ENCODE measurements at places on chromosomes 4 and X.

- no peak for DNase-seq
These were observed 51.3 kb downstream of the SH3RF1 start for GRCh38 chr4:169219440-169219839.

- no peak for DNase-seq
These were observed 360.6 kb downstream of the INPP4B start for GRCh38 chr4:142485452-142485851.

GRCh38 chr4:74751247-74751646 is 43.1 kb downstream of the BTC start:
- no peak for DNase-seq

- no peak for DNase-seq
These were observed 62.5 kb upstream of the IRF2 start for GRCh38 chr4:184536881-184537248.

- DNase-seq, result no peak
These were observed 287.0 kb upstream of the RASGEF1B start for GRCh38 chr4:81758574-81759264.

GRCh38 chr4:73456177-73457022 is 20.4 kb downstream of the AFP start:
- DNase-seq, result no peak

DNA sequence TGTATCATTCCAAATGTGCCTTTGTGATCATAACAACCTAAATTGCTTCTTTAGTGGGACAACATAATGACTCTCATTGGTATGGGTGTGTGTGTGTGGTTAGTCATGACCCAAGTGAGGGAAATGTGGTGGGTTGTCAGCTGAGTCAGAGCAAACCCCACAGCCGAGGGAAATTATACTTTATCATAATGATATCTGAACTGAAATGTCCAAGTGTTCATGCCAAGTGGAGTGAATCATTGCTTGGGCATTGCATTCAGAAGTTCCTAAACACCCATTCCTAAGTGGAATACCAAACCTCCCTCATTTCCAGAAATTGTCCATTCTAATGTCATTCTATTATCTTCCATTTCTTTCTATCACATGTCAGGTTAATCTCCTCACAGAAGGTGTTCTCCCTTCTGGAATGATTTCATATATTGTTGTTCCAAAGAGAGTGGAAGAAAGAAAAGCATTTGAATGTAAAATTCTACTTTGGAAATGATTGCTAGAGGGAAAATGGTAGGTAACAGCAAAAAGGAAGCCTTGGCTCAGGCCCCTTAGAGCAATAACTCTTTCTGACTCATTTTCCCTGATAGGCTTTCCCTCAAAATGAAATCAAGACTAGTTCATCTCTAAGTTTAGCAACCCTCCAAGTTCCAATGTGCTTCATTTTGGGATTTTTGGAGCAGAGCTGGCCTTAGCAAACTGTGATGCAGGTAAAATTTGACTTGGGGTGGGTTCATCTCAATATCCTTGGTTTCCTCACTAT is 230.7 kb upstream of the KCNIP4 start:
- DNase-seq, result no peak

DNA sequence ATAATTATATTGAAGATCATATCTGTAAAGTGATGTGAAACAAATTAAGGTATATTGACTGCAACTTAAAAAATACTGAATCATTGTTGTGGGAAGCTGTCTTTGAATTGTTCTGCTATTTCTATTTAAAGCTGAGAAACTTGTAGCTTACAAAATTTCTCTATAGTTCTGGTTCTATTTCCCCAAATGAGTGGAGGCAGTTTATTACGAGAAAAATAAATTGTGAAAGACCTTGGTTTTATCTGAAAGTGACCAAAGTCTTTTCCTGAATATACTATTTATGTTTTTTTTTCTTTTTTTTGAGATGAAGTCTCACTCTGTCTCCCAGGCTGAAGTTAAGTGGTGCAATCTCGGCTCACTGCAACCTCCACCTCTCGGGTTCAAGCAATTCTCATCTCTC is 165.4 kb downstream of the SH3BGRL start:
- DNase-seq, result no peak

DNA sequence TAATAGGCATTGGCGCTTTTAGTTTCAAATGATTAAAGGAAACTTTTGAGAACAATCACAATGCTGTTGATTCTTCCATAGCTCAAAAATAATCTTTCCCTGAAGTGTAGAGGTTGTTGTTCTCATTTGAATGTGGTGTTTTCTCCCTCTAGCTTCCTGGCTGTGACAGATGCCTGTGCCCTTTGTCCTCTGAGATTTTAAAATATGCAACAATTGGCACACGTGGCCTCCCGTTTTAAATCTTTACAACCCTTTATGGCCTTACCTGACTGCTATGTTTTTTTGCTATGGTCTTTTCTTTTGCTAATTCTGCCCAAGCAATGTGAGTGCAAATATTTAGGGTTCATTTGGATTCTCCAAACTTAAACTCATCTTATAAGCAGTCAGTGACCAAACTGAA is 22.9 kb upstream of the CASK start:
- no peak for DNase-seq

GRCh38 chrX:66635360-66635759 is 3.5 kb downstream of the EDA2R start:
- no peak for DNase-seq

DNA sequence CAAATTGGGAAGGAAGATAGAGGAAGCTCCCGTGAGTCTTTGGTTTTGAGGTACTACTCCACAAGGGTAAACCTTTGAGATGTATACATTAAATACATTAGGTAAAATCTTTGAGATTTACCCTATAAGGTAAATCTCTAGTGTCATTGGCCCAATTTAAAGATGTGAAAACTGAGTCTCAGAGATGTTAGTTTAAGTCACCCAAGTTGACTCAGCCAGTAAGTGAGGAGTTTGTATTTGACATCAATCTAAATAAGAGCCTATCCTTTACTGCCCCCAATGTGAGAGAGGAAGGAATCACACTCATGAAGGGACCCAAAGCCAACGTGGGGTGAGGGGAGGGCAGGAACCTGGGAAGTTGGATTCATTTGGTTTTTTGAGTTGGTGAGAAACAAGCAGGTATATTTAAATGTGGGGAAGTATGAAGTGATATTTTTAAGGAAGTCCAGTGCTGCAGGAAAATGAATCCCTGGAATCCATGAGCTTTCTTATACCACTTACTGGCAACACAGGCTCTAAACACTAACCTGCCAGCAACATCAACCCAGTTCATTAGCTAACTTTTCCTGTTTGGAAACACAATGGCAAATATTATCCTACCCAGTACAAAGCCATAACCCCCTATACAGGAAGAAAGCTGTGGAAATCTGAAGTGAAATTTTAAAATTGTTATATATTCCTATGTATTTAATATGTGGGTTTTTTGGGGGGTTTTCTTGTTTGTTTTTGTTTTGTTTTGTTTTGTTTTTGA is 55.3 kb downstream of the PALLD start:
- no peak for DNase-seq

- DNase-seq, result no peak
These were observed 106.8 kb downstream of the STOX2 start for GRCh38 chr4:184011826-184012380.

DNA sequence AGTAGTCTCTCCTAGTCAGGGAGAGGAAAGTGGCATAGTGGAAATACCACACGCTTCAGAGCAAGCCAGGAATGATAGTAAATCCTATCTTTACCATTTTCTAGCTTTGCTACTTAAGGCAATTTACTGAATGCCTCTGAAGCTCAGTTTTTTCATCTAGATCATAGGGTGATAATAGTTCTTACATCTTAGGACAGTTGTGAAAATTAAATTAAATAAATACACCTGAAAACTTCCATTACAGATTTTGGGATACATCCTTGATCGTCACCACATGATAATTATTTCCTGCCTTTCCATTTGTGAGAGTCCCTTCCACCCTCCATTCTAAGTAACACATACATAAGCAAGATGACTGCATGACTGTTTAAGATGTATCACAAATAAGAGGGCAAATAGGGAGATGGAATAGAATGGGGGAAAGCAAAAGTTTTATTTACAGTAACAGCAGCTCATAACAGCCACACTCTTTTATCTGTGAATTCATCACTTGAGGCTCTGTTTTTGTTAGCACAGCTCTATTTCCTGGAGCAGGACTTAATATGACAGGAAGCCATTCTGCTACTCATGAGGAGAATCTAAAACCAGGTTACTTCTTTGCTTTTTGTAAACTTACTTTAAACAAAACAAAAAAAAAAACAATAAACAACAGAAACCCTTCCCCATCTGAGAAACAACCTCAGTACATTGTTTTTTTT is 13.4 kb downstream of the P2RY10 start:
- no peak for DNase-seq

GRCh38 chr4:118770741-118771187 is 65.2 kb downstream of the SEC24D start:
- no peak for DNase-seq

DNA sequence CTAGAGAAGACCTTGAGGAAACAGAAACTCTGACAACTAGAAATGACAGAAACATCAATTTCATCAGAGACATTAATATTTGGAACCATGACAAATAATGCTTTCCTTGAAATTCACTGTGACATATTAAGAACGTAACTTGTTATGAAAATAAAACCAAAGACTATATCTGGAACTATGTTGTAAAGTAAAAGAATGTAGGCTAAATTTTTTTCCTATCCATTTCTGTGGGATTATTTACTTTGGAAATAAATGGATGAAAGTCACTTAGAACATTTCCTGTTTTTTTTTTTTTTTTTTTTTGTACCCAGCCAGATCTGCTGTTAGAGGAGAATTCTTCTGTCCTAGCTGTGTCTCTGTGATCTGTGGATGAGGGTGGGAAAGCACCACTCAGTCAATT is 255.9 kb downstream of the SPRY1 start:
- DNase-seq, result no peak

GRCh38 chr4:86586626-86587380 is 7.3 kb upstream of the PTPN13 start:
- no peak for DNase-seq

DNA sequence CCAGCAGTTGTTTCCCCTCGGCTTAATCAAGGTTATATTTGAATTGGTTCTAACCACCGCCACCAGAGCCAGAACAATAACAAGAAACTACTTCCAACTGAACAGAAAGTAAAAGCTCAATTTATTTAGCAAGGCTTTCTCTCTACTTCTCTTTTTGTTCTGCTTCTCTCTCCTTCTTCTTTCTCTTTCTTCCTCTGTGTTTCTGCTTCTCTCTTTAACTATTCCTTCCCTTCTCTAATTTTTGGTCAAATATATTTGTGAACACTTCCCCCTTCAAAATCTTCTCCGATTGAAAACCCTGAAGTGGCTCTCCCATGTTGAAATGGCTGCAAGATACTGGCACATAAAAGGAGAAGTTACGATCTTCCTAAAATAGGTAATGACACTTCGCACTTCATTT is 1195.9 kb upstream of the PRKX start:
- no peak for DNase-seq

DNA sequence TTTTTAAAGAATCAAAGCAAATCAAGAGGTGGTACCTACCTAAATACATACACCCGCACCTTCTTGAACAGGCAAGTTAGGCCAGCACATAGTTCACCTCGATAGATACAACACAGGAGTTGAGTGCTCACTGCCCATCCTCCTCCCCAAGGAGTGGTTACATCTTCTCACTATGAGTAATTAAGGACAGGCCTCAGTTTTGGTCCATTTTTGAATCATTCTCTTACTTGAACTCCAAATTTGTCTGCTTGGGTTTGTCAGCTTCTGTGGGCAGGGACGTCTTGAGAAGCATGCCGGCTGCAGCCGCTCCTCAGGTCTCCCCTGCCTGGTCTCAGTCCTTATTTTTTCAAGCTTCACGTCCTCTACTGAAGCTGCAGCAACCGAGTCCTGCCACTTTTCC is 190.6 kb upstream of the RBPJ start:
- DNase-seq, result no peak

- DNase-seq, result no peak
These were observed 8.7 kb downstream of the SMIM10 start for GRCh38 chrX:134999469-134999868.

GRCh38 chr4:169662206-169662605 is 41.8 kb downstream of the CLCN3 start:
- no peak for DNase-seq

DNA sequence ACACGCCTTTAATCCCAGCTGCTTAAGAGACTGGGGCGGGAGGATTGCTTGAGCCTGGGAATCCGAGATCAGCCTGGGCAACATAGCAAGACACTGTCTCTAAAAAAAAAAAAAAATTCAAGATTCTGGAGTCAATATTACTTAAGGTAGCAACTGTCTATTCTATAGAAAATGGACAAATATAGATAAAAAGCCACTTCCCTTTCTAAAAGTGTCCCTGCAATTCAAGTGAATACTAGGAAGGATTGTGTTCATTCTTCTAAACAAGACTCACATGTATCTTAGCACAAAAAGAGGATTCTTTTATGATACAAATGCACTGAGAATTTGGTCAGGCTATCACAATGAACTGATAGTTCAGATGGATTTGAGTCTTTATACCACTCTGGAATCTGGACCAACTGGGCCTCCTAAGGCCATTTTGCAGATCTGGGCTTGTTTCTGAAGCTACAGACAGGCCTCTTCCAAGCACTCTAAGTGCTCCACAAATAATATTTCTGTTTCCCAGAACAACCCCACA is 7.0 kb downstream of the PKD2 start:
- no peak for DNase-seq

DNA sequence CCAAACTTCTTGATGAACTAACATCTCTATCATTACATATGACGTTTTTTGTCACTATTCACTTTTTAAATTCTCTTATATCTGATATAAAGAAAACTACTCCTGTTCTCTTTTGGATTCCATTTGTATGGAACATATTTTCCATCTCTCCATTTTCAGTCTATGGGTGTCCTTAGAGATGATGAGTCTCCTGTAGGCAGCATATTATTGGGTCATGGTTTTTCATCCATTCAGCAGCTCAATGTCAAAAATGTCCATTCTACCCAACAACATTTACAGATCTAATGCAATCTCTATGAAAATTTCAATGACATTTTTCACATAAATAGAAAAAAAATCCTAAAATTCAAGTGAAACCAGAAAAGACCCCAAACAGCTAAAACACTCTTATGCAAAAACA is 60.3 kb downstream of the BRWD3 start:
- DNase-seq, result no peak
